ENCODE measurements at places on chromosomes 6 and 20. TPM values are rescaled to one million over a fixed set of nuclear protein-coding genes. Genes with fewer than 3 reads are reported as not detected.

SIGLEC1 gene
- total RNA-seq, result not detected

REM1 gene
- not detected for total RNA-seq

VGLL2 gene
- not detected for total RNA-seq

DTNBP1 gene
- total RNA-seq, result 28.7 TPM

FRK gene
- under 0.01 TPM for total RNA-seq

LST1 gene
- total RNA-seq, result 0.32 TPM

SLC16A10 gene
- not detected for total RNA-seq

LY6G5C gene
- total RNA-seq, result 1.8 TPM

KIF6 gene
- not detected for total RNA-seq

Measured in bladder microvascular endothelial cell (primary cell).